ENCODE measurements at places on chromosomes 13 and 19. TPM values are rescaled to one million over a fixed set of nuclear protein-coding genes. Genes with fewer than 3 reads are reported as not detected.

Gene CGB2
- total RNA-seq: not detected

Gene SPACA6
- 6.5 TPM for total RNA-seq

Gene PTPRH
- total RNA-seq: 5.5 TPM

Gene CBLC
- total RNA-seq: not detected

Gene ZNF835
- total RNA-seq: 0.18 TPM

Gene STOML3
- total RNA-seq: not detected

Gene PABPC3
- 0.09 TPM for total RNA-seq

Gene AMER2
- not detected for total RNA-seq

Gene KIR2DL4
- total RNA-seq: not detected

Gene CRX
- total RNA-seq: not detected

Gene VAV1
- under 0.01 TPM for total RNA-seq

Gene PSMD8
- total RNA-seq: 265 TPM

Gene NAPSA
- under 0.01 TPM for total RNA-seq

Gene EBPL
- 85.2 TPM for total RNA-seq

Gene TYROBP
- not detected for total RNA-seq

Gene POSTN
- total RNA-seq: 396 TPM

Gene CLASRP
- total RNA-seq: 12.6 TPM

Gene FARP1
- 30.6 TPM for total RNA-seq

Gene IFT88
- 15.2 TPM for total RNA-seq

Gene MISP3
- 0.28 TPM for total RNA-seq

Gene KLK2
- not detected for total RNA-seq

Gene SPIB
- total RNA-seq: not detected

Gene KLK8
- not detected for total RNA-seq

Gene IFNL1
- not detected for total RNA-seq

Gene PAF1
- total RNA-seq: 46.3 TPM

Gene LGALS4
- total RNA-seq: 0.14 TPM

Gene PDX1
- not detected for total RNA-seq

Gene ZNF616
- 12.1 TPM for total RNA-seq

Gene ZNF99
- not detected for total RNA-seq

Gene MIA
- not detected for total RNA-seq

Gene GPC6
- 41.4 TPM for total RNA-seq

Gene NTF4
- total RNA-seq: not detected

Gene NANOS2
- not detected for total RNA-seq

Gene ZNF845
- 7.1 TPM for total RNA-seq

Gene TRIP10
- total RNA-seq: 46.7 TPM

Gene CYP4F12
- not detected for total RNA-seq

Gene ATP8A2
- 0.09 TPM for total RNA-seq

Gene DPF1
- 0.57 TPM for total RNA-seq
